ENCODE measurements at places on chromosomes 11 and 22.
A peak's percentile ranks its signal among the peaks of the same experiment; 100 is the strongest.

DNA sequence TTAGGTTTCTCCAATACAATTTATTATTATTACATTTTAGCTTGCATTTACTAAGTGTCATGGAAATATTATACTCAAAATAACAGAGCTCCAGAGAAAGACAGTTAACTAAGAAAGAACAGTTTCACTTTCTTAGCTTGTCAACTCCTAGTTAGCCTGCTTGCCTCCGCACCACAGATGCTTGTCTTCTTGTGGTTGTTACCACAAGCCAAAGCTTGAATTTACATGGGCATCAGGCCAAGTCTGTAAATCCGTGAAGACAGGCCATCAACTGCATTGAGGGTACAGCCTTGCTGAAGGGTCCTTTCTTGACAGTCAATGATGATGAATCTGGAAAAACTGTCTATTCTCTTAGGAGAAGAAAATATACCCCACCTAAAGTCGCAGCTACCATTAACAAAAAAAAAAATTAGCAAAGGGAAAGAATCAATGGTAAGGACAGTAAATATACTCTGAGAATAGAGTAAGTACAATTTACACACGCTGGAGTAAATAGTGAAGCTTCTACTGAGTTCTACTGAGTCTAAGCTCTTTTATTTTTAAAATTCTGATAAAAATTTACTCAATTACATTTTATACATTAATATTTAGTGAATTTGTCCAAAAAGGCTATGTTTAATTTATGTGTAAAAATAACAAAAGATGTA lies 15.6 kb upstream of the DENND5A start:
- DNase-seq = peak; percentile 75

DNA sequence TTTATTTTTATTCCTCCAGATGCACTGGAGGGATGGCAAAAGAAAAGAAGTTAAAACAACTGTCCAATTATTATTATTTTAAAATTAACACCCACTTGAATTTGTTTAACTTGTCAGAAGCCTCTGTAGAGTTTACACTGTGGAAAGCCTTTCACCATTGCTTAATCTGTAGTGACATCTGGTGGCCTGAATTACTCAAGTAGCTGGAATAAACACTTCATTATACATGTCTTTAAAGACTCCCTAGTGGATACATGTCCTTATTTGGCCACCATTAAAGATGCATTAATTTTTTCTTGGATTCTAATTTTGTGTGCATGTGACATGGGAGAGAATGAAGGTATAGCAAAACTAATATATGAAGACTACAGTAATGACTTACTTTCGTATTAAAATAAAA lies 1496.5 kb downstream of the FAM181B start:
- DNase-seq = peak; percentile 68

- no peak for DNase-seq
Measured at GRCh38 chr22:42893371-42894150, 36.5 kb upstream of the ARFGAP3 start.

DNA sequence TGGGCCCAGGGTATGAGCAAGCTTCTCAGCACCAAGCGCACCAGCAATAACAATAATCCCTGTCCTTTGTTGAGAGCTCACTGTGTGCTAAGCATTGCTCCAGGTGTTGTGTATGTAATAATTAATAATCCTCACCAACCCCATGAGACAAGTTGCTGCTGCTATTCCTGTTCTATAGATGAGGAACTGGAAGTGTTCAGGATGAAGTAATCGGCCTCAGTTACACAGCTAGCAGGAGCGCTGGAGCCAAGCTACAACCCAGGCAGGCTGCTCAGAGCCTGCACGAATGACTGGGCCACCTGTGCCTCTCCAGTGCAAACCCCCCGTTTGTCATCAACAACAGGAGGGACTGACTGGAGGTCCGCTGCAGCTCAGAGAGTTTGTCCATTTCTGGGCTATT lies 35.2 kb upstream of the CECR2 start:
- DNase-seq = no peak

GRCh38 chr11:125192183-125192582 lies 27.6 kb downstream of the PKNOX2 start:
- DNase-seq = no peak

GRCh38 chr22:49566693-49567092 lies 261.0 kb downstream of the BRD1 start:
- no peak for DNase-seq

- no peak for DNase-seq
Measured at GRCh38 chr22:40322818-40323447, 23.4 kb upstream of the ADSL start.

DNA sequence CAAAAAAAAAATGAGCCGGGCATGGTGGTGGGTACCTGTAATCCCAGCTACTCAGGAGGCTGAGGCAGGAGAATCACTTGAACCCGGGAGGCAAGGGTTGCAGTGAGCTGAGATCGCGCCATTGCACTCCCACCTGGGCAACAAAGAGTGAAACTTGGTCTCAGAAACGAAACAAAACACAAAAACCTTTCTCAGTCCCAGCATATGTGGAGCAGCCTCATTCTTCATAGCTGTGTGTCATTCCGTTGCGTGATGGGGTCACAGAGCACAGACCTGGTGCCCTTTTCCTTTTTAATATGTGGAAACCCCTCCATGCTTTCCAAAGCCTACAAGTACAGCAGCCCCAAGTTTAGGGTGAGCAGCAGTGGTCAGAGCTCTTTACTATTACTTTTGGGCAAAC lies 13.7 kb downstream of the PEX26 start:
- no peak for DNase-seq

GRCh38 chr22:42328130-42328783 lies 57.8 kb upstream of the TCF20 start:
- DNase-seq = no peak

- DNase-seq = peak; percentile 53
Measured at GRCh38 chr11:58316142-58316541, 42.7 kb downstream of the OR5B17 start.

GRCh38 chr11:93089474-93090102 lies 108.2 kb downstream of the SLC36A4 start:
- DNase-seq = peak; percentile 79

DNA sequence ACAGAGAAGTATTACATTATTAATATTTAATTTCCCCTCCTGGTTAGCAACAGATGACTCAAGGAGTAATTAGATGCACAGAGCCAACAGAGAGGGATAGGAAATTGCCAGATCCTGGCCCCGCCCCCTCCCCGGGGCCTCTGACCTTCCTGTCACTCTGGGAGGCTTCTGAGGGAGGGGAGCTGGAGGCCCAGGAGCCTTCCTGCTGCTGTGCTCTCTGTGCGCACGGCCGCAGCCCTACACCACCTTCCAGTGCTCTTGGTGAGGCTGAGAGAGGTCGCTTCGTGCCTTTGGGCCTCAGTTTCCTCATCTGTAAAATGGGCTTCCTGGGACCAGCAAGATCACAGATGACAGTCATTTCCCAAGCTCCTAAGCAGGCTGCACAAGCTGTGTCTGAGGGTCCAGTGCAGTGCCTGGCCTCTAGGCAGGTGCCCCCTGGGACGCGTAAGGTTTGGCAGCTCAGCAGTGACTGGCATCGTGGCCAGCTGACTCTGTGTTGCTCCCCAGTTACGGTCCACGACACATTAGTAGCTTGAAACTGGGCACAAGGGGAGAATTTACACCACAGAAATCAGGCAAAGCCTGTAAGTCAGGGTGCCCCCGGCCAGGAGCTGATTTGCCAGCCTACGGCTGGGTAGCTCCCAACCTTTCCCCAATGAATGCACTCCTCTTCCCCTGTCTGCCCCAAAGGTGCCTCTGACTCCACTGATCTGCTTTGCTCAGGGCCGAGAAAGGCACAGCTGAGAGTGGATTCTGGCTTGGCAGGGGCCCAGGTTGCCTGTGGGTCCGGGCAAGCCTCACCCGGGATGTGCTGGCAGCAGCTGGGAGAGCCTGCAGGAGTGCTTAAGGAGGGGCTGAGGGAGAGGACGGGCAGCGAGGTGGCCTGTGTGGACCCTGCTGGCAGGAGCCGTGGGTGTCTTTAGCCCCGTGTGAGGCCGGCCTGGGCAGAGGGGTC lies 2.3 kb downstream of the ADORA2A start:
- peak; percentile 37 for DNase-seq

DNA sequence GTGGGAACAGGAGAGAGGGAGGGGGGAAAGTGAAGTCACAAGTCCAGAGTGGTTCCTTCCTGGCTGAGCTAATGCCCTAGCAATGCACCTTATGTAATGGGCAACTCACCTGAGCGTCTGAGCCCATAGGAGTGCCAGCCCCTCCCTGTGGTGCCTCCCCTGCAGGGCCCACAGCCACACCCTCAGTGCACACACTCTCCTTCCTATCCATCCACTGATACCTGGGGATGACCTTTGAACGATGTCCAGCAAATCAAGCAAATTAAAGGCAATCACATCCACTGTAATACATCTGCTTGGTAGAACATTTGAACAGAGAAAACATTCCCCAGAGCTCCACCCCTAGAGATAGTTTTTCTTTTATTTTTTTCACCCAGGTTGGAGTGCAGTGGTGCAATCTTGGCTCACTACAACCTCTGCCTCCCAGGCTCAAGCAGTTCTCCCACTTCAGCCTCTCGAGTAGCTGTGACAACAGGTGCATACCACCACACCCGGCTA lies 19.6 kb upstream of the MICAL2 start:
- DNase-seq = peak; percentile 64

- no peak for DNase-seq
Measured at GRCh38 chr11:79864882-79865281, 424.1 kb upstream of the TENM4 start.

GRCh38 chr11:86205421-86206336 lies 38.9 kb upstream of the EED start:
- no peak for DNase-seq

- no peak for DNase-seq
Measured at GRCh38 chr11:46142561-46142960, 21.3 kb upstream of the PHF21A start.

DNA sequence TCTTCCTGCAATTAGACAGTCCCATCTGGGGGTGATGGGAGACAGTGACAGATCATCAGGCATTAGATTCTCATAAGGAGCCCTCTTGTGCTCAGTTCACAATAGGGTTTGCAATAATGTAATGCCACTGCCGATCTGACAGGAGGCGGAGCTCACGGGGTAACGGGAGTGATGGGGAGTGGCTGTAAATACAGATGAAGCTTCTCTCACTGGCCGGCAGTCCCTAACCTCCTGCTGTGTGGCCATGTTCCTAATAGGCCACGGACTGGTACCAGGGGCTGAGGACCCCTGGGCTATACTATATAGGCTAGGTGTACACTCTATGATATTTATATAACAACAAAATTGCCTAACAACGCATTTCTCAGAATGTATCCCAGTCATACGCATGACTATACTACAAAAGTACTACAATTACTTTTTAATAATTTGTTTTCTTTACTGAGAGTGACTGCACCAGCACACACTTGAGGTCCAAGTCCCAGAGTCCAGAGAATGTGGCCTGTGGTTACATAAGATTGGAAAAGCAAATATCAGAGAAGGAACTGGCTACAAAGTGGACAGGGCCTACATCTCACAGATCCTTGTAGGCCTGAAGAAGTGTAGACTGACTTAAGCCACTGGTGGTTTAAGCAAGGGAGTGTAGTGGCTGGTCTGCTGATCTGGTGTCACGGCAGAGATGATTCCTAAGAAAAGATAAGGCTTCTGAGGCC lies 200.0 kb downstream of the LARGE1 start:
- no peak for DNase-seq

DNA sequence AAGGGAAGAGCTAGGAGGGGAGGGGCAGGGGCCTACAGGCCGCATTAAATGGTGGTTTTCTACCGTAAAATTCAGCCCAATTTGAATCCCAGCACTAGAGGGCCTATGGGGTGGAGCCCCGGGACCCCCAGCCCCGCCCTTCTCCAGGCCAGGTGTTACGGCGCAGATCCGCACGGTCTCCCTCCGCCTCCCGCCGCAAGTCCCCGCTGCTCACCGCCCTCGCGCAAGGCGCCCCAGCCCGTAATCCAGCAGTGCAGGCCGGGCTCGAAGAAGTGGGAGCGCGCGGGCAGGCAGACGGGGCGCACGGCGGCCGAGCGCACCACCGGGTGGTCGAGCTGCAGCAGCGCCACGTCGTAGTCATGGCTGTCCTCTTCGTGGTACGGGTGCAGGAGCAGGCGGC lies 17.3 kb downstream of the KCTD17 start:
- no peak for DNase-seq

GRCh38 chr11:86934926-86935579 lies 20.1 kb downstream of the FZD4 start:
- no peak for DNase-seq

DNA sequence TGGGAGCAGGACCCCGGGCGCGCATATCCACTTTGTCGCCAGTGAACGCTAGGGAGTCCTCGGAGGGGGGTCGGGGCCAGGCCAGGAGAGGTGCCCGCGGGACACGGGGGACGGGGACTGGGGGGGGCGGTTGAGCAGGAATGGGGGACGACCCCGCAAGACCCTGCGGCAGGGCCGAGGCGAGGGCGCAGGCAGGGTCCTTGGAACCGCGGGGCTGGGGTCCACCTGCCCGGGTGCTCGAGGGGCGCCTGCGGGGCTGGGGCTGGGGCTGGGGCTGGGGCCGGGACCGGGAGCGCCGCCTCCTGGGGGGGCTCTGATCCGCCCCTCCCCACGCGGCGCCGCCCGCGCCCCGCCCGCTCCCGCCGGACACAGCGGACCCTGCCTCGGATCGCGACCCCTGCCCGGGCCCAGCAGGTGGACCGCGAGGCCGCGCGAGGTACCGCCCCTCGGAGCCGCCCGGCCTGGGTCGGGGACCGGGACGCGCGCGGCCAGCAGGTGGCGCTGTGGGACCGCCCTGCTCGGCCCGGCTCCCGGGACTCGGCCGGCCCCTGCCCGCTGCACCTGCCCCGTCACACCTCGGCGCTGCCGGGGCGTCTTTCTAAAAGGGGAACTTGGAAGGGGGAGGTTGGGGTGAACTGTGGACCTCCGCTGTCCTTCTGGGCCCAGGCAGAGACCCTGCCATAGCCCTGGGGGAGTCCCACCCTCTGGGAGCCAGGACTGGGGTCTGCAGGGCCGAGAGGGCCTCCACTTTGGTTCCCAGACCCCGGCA lies 11.0 kb downstream of the CRELD2 start:
- no peak for DNase-seq

GRCh38 chr22:30704978-30705377 lies 10.3 kb downstream of the OSBP2 start:
- no peak for DNase-seq

- DNase-seq = no peak
Measured at GRCh38 chr11:120168960-120169681, 31.2 kb upstream of the TRIM29 start.

DNA sequence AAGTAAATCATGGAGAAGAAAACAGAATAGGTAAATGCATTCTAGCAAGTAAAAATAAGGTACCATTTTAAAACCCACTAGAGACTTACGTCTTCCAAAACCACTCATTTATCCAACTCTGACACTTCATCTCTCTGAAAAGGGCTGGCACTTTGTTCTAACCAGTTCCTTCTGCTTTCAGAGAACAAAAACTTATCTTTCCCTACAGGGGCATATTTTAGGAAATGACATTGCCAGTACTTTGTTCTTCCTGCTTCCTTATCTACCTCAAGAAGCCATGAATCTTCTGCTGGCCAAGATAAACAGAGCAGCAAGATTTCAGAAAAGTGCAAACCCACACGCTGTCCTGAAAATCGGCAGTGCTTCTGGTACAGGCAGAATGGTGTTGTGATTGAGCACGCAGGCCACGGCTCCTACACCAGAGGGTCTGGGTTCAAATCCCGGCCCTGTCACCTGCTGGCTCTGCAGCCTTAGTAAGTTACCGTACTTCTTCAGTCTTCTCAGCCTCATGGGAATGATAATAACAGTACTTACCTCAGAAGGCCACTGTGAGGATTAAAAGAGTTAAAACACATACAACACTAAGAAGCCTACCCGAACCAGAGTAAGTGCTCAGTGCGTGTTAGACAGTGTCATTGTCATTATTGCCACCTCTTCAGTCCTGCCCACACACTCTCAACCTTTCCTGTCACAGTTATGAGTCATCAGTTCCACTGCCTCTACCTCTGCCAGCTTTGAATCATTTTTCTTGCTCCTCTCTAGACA lies 11.0 kb downstream of the MPZL3 start:
- peak; percentile 81 for DNase-seq

Data from renal cortical epithelial cell (primary cell).